Ammon's horn (tissue), 1 donor: ENCODE measurements at places on chromosomes 11 and 22.

DNA sequence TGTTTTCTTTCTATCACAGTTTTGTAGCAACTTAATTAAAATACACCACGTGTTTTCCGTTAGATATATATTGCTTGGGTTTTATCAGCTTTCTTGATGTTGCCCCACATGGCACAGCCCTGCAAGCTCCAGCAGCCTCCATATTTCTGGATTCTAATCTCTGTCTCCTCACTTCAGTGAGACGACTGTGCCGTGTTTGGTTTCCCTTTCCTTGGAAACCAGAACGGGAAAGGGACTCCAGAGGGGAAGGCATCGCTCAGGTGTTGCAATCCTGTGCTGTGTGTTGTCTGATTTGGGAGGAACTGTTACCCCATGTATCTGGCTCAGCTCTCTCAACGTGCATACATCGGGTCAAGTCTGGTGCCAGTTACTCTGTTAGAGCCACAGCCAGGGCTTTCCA lies 464.2 kb upstream of the B3GAT1 start:
- no peak for DNase-seq

DNA sequence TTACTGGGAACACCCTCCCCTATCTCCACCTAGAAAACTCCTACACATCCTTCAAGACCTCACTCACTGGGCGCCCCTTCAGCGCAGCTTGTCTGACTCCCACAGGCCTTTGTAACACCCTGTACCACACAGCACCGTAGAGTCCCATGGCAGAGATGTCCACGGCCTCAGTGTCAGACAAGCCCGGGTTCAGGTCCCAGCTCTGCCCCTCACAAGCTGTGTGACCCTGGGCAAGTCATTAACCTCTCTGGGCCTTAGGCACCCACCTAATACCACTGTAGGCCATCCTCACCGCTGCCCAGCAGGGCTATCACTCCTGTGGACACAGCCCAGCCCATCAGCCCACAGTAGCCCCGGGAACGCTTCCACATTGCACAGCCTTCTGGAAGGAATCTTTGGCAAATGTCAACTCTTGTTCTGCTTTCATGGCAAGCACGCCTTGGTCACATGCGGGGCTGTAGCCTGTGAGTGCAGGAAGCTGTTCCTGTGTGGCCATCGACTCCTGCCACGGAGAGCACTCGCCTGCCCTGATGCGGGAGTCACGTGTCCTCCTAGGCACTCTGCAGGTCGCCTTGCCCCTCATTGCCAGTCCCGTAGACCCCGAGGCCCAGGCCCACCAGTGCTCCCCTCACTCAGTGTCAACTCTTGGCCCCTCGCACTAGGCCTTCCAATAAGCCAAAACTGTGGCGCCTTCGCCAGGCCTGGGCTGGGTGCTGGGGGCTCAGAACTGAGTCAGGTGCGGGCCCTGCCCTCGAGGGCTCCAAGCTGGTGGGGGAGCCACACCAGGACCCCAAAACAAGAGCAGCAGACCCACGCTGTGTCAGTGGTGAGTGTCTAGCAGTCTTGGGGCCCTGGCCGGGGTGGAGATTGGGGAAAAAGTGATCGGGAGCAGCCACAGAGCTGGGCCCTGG lies 32.9 kb upstream of the RFPL3 start:
- DNase-seq, result no peak

DNA sequence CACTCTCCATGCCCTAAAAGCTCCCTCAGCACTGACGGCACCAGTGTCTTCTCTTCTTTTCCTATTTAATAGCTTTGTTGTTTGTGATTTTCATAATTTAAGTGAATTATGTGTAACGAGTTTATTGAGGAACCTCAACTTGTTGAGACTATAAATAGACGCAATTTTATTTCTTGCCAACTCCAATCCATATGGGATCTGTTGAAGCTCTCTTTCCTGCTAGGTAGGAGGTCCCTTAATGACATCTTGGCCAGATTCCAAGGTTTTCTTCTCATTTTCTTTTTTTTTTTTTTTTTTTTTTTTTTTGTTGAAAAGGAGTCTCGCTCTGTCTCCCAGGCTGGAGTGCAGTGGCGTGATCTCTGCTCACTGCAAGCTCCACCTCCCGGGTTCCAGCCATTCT lies 14.2 kb downstream of the RTL6 start:
- no peak for DNase-seq

- no peak for DNase-seq
Observed at GRCh38 chr11:45087900-45088160, 58.6 kb upstream of the PRDM11 start.

GRCh38 chr11:105049481-105049880 lies 4.3 kb upstream of the CARD16 start:
- DNase-seq, result no peak

DNA sequence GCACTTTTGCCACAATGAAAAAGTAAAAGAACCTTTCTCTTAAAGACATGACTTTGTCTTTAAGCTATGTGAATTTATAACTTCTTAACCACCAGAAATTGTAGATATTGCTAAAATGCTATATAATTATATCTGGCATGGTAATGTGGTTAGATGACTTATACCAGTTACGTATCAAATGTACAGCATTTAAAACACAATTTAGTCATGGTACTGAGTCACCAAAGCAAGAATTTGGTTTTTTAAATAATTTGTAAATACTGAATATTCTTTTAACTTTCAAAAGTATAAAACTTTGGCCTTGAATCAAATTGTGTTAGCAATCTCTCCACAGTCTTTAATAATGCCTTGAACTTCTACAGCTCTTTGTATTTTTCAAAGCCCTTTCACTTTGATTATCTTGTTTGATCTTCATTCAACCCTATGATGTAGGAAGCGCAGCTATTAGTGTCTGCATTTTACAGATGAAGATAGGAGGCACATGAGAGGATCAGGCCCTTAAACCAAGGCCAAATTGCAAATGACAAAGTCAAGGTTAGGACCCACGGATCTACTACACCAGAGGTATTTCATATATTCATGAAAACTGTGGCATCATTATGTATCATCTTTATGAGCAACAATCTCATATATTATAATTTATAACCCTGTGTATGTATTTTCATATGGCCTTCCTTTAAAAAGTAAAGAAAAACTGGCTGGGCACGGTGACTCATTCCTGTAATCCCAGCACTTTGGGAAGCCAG lies 4.4 kb upstream of the SYTL2 start:
- no peak for DNase-seq

DNA sequence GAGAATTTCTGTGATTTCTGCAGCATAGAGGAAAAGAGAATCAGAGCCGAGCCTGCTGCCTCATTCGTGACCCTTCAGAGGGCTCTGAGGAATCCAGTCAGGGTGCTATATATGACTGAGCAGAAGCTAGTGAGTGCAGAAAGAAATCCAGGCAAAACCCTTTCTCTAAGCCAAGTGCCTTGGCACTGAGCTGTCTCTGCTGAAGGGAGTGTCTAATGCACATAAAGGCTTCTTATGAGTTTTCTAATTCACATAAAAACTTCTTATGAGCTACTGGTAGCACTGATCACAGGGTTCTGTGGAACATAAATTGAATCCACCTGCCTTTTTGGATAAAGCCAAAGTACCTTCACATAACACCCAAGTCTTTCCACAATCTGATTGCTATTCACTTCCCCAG lies 785.7 kb upstream of the CCDC90B start:
- DNase-seq, result no peak

DNA sequence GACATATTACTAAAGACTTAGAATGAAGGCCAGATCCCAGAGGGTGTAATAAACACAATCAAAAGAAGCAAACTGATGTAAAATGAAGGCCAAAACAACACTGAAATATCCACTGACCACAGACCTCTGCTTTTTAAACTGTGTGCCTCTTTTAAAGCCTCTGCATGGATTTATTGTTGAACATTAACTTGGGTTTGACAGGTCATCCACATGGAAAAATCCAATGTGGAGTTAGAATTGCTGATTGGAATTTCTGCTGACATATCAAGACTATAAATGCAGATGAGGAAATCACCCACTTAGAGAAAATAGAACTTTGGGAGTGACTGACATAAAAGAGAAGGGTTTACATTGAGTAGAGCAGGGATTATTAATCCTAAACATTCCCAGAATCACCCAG lies 853.9 kb upstream of the RAG2 start:
- DNase-seq, result no peak
